ENCODE measurements at places on chromosomes 6 and 20. TPM values are rescaled to one million over a fixed set of nuclear protein-coding genes. Genes with fewer than 3 reads are reported as not detected.

Gene SPO11
- not detected for total RNA-seq

GRCh38 chr6:169950558-169950957, 199.1 kb downstream of the ERMARD start:
- H3K36me3 ChIP-seq, result no peaks in the 10 kb centered on the region
- DNase-seq, result no peak
- H3K4me1 ChIP-seq, result peaks cover 6% of the 10 kb centered on the region

Gene HTR1E
- 0.09 TPM for total RNA-seq

- H3K27me3 ChIP-seq, result no peaks in the 10 kb centered on the region
- peaks cover 18% of the 10 kb centered on the region for H3K4me1 ChIP-seq
- H3K4me3 ChIP-seq, result no peak overlapping the region
- peak overlapping the region; percentile 45 for H3K27ac ChIP-seq
Measured at GRCh38 chr20:37294262-37294981, 5.0 kb downstream of the MANBAL start.

DNA sequence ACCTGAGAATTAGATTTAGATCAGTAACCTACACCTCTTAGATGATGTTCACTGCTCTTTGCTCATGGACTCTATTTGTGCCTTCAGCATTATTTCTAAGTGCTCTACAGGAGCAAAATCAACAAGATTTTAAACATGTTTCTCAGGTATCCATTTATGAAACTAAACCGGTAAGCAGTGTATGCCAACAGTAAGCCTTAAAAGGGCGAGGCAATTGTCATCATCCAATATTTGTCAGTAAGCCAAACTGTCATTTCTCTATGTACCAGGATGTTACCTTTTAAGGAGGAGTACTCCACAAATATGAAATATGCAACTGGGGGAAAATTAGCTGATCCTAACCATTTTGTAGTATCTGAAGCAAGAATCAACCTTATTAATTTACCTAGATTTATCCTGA, 69.6 kb upstream of the ZNF184 start:
- no peaks in the 10 kb centered on the region for H3K36me3 ChIP-seq
- H3K27me3 ChIP-seq, result peaks cover 37% of the 10 kb centered on the region
- H3K27ac ChIP-seq, result no peak overlapping the region
- no peak for DNase-seq
- H3K4me3 ChIP-seq, result no peak overlapping the region
- H3K4me1 ChIP-seq, result peaks cover 28% of the 10 kb centered on the region

Gene SIGLEC1
- total RNA-seq, result 0.04 TPM

- H3K4me1 ChIP-seq, result peaks cover 22% of the 10 kb centered on the region
- H3K4me3 ChIP-seq, result 0 out of 2 replicates have a peak overlapping the region, but pooled peaks have one; percentile 1
Measured at GRCh38 chr6:123830120-123830519, 26.5 kb downstream of the NKAIN2 start.

DNA sequence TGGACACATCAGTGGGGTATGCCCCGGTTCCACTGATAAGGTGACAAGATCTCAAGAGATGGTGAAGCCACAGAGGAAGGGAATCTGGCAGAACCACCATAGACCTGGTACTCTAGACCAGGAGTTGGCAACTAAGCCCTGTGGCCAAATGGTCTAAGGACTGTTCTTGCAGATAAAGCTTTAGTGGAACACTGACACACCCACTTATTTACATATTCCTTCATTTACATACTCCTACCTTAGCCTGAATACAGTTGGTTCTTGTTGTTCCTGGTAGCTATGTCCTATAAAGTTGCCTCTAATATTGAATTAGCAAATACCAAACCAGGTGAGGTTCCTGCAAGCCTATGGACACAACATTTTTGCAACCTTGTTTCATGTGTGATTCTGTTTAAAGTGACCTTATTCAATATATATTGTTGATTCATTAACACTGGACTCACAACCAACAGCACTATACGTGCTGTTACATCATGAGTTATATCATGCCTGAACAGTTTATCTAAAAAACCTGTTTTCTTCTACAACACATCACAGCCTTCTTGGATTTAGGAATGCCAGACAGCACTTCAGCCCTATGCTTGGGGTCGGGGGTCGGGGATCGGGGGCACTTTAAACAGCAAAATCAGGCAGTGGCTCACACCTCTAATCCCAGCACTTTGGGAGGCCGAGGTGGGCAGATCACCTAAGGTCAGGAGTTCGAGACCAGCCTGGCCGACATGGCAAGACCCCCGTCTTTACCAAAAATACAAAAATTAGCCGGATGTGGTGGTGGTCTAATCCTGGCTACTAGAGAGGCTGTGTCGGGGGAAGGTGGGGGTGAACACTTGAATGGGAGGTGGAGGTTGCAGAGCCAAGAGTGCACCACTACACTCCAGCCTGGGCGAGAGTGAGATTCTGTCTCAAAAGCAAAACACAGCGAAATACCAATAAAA, 2.5 kb downstream of the CCDC167 start:
- H3K27ac ChIP-seq, result no peak overlapping the region
- no peaks in the 10 kb centered on the region for H3K36me3 ChIP-seq
- H3K4me3 ChIP-seq, result no peak overlapping the region
- peaks cover 4% of the 10 kb centered on the region for H3K27me3 ChIP-seq
- DNase-seq, result no peak

- H3K27ac ChIP-seq, result no peak overlapping the region
- no peak overlapping the region for H3K4me3 ChIP-seq
- peaks cover 4% of the 10 kb centered on the region for H3K4me1 ChIP-seq
Measured at GRCh38 chr6:11062715-11063114, 18.6 kb upstream of the ELOVL2 start.

GRCh38 chr6:149995235-149995750, 30.0 kb downstream of the RAET1L start:
- DNase-seq, result no peak
- no peak overlapping the region for H3K27ac ChIP-seq
- peaks cover 83% of the 10 kb centered on the region for H3K27me3 ChIP-seq
- no peaks in the 10 kb centered on the region for H3K36me3 ChIP-seq
- peaks cover 14% of the 10 kb centered on the region for H3K4me1 ChIP-seq

Gene CRISP3
- total RNA-seq, result not detected

- no peak overlapping the region for H3K4me3 ChIP-seq
- H3K27ac ChIP-seq, result no peak overlapping the region
- H3K36me3 ChIP-seq, result no peaks in the 10 kb centered on the region
- no peak for DNase-seq
Measured at GRCh38 chr6:13538084-13538483, 36.3 kb upstream of the SIRT5 start.

- H3K27ac ChIP-seq, result no peak overlapping the region
- no peaks in the 10 kb centered on the region for H3K27me3 ChIP-seq
- H3K4me1 ChIP-seq, result no peaks in the 10 kb centered on the region
- peaks cover 12% of the 10 kb centered on the region for H3K36me3 ChIP-seq
Measured at GRCh38 chr6:155351273-155352129, 37.2 kb upstream of the TFB1M start.

Gene SLC16A10
- total RNA-seq, result 14.9 TPM

DNA sequence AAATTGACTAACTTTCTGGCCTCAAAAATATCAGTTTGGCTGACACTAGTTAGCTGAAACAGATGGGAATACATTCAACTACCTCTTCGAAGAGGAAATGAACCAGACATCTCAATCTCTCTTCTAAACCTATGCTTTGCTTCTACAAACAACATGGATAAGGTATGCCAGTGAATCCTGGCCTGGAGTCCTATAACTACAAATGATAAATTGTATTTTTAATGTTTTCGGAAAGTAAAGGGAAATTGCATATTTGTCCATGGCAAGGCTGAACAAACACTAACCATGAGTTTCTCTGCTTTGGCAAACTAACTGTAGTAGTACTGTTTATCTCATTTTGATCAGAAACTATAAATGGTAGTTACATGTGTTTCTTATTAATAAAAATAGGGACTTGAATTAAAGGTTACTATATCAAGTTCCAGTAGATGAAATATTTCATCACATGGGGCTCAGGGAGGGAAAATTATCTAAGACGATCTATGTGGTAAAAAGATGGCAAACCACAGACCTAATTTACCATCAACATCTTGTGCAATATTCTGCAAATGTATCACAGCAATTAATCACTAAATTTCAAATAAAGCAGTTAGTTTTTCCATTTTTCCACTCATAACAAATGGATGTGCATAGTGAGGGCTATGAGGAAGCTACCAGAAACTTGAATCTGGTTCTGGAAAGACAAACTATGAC, 76.8 kb downstream of the COL12A1 start:
- peaks cover 5% of the 10 kb centered on the region for H3K4me1 ChIP-seq
- no peaks in the 10 kb centered on the region for H3K27me3 ChIP-seq
- H3K27ac ChIP-seq, result no peak overlapping the region
- no peaks in the 10 kb centered on the region for H3K36me3 ChIP-seq
- no peak overlapping the region for H3K4me3 ChIP-seq
